Activated CD4-positive, alpha-beta memory T cell treated with anti-CD3 and anti-CD28 coated beads, Interleukin-2, amount 10 ng/mL, durations not matched to agents 7 days and 5 days (primary cell): ENCODE measurements at places on chromosomes 3 and 15.
A peak's percentile ranks its signal among the peaks of the same experiment; 100 is the strongest.

- no peak for DNase-seq
- H3K27ac ChIP-seq: no peak overlapping the region
- no peak overlapping the region for H3K4me3 ChIP-seq
- no peaks in the 10 kb centered on the region for H3K36me3 ChIP-seq
- no peaks in the 10 kb centered on the region for H3K4me1 ChIP-seq
- H3K27me3 ChIP-seq: no peaks in the 10 kb centered on the region
Measured at GRCh38 chr3:54914180-54914579, 13.7 kb downstream of the LRTM1 start.

GRCh38 chr3:12186515-12187286 lies 28.0 kb upstream of the TIMP4 start:
- no peaks in the 10 kb centered on the region for H3K27me3 ChIP-seq
- no peak overlapping the region for H3K4me3 ChIP-seq
- DNase-seq: no peak
- H3K27ac ChIP-seq: no peak overlapping the region

GRCh38 chr3:153448151-153448829 lies 286.3 kb downstream of the RAP2B start:
- no peaks in the 10 kb centered on the region for H3K27me3 ChIP-seq
- no peak overlapping the region for H3K4me3 ChIP-seq
- H3K36me3 ChIP-seq: no peaks in the 10 kb centered on the region
- H3K27ac ChIP-seq: no peak overlapping the region
- DNase-seq: no peak
- peaks cover 4% of the 10 kb centered on the region for H3K4me1 ChIP-seq

- DNase-seq: no peak
- no peaks in the 10 kb centered on the region for H3K36me3 ChIP-seq
- H3K27ac ChIP-seq: no peak overlapping the region
- H3K4me3 ChIP-seq: no peak overlapping the region
Measured at GRCh38 chr15:34802371-34802770, 7.0 kb upstream of the ACTC1 start.

DNA sequence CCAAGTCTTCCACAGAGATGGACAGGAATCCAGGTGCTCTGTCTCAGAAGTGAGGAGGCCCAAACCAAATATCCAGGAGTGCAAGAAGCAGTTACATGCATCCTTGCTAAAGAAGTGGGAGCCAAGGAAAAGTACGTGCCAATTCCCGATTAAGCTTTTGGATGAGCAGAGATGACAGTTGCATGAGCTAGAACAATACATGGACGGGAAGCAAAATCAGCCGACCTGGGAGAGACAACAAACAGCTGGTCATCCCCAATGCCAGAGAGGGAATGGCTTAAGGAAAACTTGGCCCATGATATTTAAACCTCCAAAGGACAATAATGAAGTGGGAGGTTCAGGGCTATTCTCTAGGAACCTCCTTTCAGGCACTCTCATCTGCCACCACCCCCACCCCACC lies 86.0 kb upstream of the ABHD17C start:
- no peaks in the 10 kb centered on the region for H3K36me3 ChIP-seq
- H3K4me1 ChIP-seq: no peaks in the 10 kb centered on the region
- H3K27ac ChIP-seq: no peak overlapping the region
- no peak for DNase-seq
- H3K4me3 ChIP-seq: no peak overlapping the region

DNA sequence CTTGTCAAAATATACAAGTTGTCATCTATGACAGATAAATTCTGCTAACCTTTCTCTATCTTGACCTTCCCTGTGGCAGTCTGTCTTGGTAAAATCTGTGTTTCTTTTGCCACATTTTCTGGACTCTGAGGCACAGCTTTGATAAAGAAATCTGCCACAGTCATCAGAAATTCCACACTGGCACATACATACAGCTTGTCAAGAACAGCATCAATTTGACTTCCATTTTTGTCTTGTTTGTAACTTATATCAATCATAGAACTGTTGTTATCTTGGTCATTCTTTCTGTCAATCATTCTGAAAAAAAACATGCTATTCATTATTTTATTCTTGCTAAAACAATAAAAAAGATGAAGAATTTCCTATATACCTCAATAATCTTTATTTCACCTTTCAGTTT lies 130.8 kb downstream of the VPS13C start:
- no peak overlapping the region for H3K4me3 ChIP-seq
- DNase-seq: no peak
- no peak overlapping the region for H3K27ac ChIP-seq
- peaks cover 35% of the 10 kb centered on the region for H3K36me3 ChIP-seq
- H3K4me1 ChIP-seq: no peaks in the 10 kb centered on the region

DNA sequence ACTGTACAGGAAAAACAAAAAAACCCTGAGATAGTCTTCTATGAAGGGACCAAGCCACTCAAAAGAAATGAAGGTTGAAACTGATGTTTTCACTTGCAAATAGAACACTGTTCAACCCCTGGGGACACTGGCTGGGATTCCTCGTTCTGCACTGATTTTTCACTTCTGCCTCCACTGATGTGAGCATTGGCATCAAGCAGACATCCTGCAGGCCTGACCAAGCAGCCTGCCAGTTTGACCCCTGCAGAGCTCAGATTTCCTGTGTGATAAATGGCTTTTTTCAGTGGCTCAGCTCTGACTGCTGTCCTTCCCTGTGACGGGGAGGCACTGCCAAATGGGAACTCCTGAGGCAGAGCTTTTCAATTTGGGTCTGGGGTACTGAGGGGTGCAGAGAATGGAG lies 50.0 kb downstream of the RASGRP1 start:
- H3K27ac ChIP-seq: peak overlapping the region; percentile 21
- H3K4me3 ChIP-seq: no peak overlapping the region
- no peak for DNase-seq
- H3K27me3 ChIP-seq: no peaks in the 10 kb centered on the region
- peaks cover 56% of the 10 kb centered on the region for H3K4me1 ChIP-seq

GRCh38 chr3:61233746-61234145 lies 17.5 kb downstream of the FHIT start:
- H3K27me3 ChIP-seq: no peaks in the 10 kb centered on the region
- no peak overlapping the region for H3K4me3 ChIP-seq
- H3K36me3 ChIP-seq: no peaks in the 10 kb centered on the region
- no peaks in the 10 kb centered on the region for H3K4me1 ChIP-seq

GRCh38 chr3:2823031-2823430 lies 287.1 kb downstream of the IL5RA start:
- H3K4me1 ChIP-seq: no peaks in the 10 kb centered on the region
- no peak overlapping the region for H3K27ac ChIP-seq
- H3K4me3 ChIP-seq: no peak overlapping the region

GRCh38 chr3:55205990-55206389 lies 278.1 kb upstream of the LRTM1 start:
- no peaks in the 10 kb centered on the region for H3K4me1 ChIP-seq
- no peaks in the 10 kb centered on the region for H3K36me3 ChIP-seq
- no peaks in the 10 kb centered on the region for H3K27me3 ChIP-seq
- H3K4me3 ChIP-seq: no peak overlapping the region

- DNase-seq: no peak
- H3K27me3 ChIP-seq: peaks cover 1% of the 10 kb centered on the region
- no peak overlapping the region for H3K4me3 ChIP-seq
- no peaks in the 10 kb centered on the region for H3K36me3 ChIP-seq
- no peaks in the 10 kb centered on the region for H3K4me1 ChIP-seq
Measured at GRCh38 chr3:178454726-178455125, 81.5 kb upstream of the KCNMB2 start.

DNA sequence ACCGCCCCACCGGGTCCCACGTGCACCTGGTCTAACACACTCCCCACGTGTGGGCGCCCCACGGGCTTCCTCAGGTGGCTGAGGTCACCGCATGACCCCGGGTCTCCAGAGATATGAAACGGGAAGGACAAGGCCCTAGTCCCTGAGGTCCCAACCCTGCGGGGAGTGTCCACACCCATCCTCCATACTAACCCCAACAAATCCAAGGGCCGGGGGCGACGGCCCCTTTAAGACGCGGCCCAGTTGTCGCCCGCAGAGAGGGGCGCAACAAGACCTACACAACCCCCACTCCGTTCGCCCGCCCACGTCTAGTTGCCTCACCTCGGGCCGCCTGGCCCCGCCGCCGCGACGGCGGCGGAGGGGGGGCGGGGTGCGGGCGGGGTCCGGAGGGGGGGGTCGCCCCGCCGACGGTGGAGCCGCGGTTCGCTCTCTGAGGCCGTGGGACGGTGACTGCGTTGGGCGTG lies 396 bp downstream of the INO80 start:
- H3K36me3 ChIP-seq: peaks cover 18% of the 10 kb centered on the region
- H3K4me3 ChIP-seq: peak overlapping the region; percentile 89
- DNase-seq: peak; percentile 72
- peak overlapping the region; percentile 96 for H3K27ac ChIP-seq

DNA sequence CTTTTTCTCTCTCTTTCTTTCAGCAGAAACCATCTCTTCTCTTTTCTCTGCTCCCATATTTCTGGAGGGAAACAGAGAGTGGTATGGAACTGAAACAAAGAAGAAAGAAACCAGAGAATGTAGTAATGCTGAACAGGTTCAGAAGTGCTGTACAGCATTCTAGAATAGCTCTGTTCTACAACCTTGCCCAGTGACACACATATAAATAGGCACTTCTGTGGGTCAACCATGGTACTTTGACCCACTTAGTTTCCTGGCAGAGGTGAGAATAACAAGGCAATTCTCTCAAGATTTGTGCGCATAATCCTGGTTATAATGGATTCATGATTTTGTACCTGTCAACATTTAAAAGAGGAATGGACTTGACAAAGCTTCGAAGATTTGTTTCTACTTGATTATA lies 12.3 kb downstream of the CFAP91 start:
- H3K27me3 ChIP-seq: no peaks in the 10 kb centered on the region
- H3K36me3 ChIP-seq: no peaks in the 10 kb centered on the region
- H3K4me1 ChIP-seq: no peaks in the 10 kb centered on the region
- DNase-seq: no peak
- no peak overlapping the region for H3K27ac ChIP-seq

DNA sequence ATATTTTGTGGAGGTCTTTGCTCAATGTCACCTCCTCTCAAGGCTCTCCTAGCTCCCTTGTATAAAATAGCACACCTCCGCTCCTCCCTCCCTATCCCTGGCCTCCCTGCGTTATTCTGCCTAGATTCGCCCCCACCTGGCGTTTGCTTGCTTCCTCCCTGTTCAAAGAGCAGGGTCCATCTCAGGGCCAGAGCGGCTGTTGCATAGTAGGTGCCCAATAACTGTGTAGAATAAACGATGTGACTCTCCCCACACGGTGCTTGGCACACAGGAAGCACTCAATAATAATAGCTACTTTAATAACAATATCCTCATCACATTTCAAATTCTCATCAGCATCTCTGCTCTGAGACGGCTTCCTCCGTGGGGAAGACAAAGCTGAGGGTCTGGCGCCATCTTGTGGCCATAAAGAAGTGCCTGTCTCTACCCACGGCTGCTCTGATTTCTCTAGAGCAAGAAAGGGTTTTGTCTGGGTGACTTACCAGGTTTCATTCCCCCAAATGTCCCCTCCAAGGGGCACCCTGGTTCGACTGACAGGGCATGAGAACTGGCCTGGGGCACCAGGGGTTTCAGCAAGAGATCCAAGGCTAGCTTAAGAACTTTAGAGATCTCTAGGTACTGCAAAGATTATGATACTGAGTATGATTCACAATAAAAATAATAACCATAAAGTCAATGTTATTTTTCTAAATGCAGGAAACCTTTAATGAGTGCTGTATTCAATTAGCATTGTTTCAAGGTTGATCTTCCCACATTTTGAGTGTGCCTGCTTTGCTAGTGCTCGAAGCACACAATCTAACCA lies 16.1 kb downstream of the CD276 start:
- H3K4me3 ChIP-seq: no peak overlapping the region
- no peaks in the 10 kb centered on the region for H3K36me3 ChIP-seq
- peaks cover 29% of the 10 kb centered on the region for H3K27me3 ChIP-seq
- H3K27ac ChIP-seq: no peak overlapping the region
- peak; percentile 84 for DNase-seq

DNA sequence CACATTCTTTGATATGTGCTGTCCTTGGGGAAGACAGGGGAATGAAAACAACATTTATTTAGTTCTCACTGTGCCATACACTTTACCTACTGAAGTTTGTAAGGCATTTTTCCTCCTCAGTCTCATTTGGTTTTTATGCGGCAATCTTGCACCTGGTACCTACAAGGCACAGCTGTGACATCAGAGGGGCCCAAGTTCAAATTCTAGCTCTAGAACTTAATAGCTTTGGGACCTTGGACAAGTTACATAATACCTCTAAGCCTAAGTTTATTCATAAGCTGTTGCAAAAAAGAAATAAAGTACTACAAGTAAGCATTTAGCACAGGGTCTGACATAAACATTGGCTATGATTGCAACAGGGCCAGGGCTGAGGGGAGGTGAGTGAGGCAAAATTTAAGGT lies 5.6 kb upstream of the FAM81A start:
- H3K36me3 ChIP-seq: peaks cover 7% of the 10 kb centered on the region
- H3K4me1 ChIP-seq: peaks cover 7% of the 10 kb centered on the region
- peaks cover 57% of the 10 kb centered on the region for H3K27me3 ChIP-seq
- no peak overlapping the region for H3K27ac ChIP-seq

GRCh38 chr15:82168296-82168695 lies 94.2 kb downstream of the EFL1 start:
- peaks cover 3% of the 10 kb centered on the region for H3K36me3 ChIP-seq
- H3K4me1 ChIP-seq: peaks cover 21% of the 10 kb centered on the region
- no peak overlapping the region for H3K27ac ChIP-seq
- no peaks in the 10 kb centered on the region for H3K27me3 ChIP-seq
- no peak overlapping the region for H3K4me3 ChIP-seq
- no peak for DNase-seq

DNA sequence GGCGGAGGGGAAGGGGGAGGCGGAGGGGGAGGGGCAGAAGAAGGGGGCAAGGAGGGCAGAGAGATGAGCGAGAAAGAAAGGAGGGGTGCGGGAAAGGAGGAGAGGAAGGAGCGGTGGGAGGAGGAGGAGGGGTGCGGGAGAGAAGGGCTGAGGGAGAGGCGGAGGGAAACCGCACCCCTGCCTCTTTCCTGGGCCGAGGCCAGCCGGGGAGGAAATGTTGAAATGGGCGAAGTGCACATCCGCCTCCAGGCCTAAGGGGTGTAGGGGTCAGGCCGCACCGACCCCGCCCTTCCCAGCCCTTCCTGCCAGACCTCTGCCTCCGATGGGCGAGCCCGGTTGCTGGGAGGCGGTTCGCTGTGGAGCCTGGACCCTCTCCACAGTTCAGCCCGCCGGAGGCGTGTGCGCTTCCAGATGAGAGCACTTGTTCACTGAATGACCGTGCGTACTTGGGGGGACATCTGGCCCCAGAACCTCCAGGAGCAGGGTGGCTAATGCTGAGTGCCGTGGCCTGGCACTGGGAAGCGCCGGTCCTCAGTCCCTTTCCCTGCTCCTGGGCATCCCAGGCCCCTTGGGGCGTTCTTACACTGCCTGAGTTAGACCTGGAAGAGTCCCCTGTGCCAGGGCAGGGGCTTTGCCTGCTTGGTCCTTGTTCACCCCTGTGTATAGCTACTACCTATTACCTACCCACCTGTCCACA lies 110.3 kb upstream of the KLF13 start:
- peak overlapping the region; percentile 78 for H3K4me3 ChIP-seq
- peaks cover 4% of the 10 kb centered on the region for H3K36me3 ChIP-seq
- H3K27ac ChIP-seq: peak overlapping the region; percentile 88
- H3K4me1 ChIP-seq: peaks cover 46% of the 10 kb centered on the region

DNA sequence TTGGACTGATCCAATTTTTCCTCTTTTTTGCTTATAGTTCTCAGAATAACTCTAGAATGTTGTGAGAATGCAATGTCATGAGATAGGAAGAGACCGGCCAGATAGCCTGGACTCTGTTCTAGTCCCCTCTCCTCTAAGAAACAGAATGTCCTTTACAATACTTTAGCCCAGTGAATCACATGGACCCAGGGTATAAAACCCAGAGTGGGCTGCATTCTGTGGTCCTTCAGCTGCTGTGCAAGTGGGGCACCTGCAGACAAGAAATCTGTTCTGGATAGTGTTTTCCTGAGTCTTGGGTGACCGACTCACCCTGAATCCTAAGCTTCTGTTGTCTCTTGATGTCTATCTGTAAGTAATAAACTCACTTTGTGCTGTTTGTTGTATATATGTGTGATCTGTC lies 368.6 kb upstream of the DPH6 start:
- H3K4me3 ChIP-seq: no peak overlapping the region
- H3K27me3 ChIP-seq: no peaks in the 10 kb centered on the region
- H3K27ac ChIP-seq: no peak overlapping the region
- H3K36me3 ChIP-seq: no peaks in the 10 kb centered on the region
- no peaks in the 10 kb centered on the region for H3K4me1 ChIP-seq
